ENCODE measurements at places on chromosomes 1 and 21. TPM values are rescaled to one million over a fixed set of nuclear protein-coding genes. Genes with fewer than 3 reads are reported as not detected.

DNA sequence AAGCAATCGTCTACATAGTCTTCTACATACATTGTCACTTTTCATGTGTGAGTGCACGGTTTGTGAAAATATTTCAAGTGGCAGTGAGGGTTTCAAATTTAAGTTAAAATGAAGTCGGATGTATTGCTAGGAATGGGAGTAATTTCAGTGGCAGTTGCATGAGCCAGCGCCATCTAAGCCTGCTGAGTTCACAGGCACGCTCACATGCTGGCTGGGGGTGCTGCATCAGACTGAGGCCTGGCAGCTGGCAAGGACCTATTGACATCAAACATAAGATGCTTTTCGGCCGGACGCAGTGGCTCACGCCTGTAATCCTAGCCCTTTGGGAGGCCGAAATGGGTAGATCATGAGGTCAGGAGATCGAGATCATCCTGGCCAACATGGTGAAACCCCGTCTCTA, 80.7 kb downstream of the UBE4B start:
- DNase-seq, result no peak

DNA sequence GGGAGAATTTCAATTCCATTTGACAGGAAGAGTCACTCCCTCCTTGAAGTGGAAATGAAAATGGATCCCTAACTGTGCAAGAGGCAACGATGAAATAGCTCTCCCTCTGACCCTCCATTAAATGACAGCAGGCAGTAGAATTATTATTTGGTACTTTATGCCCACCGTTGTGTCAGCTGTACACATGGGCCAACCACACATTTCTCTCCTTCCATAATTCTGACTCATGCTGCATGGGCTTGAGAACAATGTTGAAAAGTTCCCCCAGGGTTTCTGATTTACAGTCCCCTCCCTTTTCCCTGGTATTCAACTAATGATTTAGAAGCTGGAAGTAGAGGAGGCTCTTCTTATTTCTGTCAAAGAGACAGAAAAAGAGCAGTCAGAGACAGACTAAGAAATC, 103.5 kb downstream of the RGS7 start:
- DNase-seq, result no peak

DNA sequence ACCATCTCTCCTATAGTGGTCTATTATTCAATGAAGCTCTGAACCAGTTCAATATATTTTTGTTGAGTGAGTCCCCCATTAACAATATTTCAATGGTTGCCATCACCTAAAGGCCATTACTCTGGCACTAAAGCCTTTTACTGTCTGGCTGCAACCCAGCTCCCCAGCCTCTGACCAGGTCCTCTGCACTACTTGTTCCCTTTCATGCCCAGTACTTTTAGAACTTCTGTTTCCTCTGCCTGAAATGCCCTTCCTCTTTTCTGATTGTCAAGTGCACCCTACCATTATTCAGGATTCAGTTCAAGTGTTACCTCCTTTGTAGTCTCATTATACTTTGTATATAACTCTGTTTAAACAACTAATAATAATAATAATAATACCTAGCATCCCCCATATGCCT, 30.4 kb upstream of the ZFYVE9 start:
- no peak for DNase-seq

DNA sequence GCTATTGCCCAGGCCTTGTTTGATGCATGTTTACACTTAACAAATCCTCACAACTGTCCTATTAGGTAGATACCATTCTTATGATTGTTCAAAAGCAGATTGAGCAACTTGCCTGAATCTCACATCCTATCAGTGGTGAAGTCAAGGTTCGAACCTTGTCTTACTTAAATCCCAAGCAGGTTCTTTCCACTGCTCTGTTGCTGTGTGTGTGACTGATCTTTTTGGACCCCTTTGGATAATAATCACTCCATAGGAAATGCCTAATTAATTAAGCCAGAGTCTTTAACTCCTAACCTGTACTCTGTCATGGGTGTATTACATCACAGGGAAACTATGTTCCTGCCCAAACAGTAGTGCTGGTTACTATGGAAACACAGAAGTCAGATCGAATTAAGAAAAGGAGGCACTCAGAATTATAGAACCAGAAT, 84.2 kb downstream of the SPATA46 start:
- DNase-seq, result no peak

Gene CCDC181
- total RNA-seq, result 1.9 TPM

- no peak for DNase-seq
Measured at GRCh38 chr1:16905110-16905867, 9.5 kb downstream of the RNU1-2 start.

Measured in right atrium auricular region (tissue), 2 donors.